ENCODE measurements at places on chromosomes 5 and 9.

GRCh38 chr5:74638544-74638969, 2.0 kb downstream of the ENC1 start:
- no peak for DNase-seq

DNA sequence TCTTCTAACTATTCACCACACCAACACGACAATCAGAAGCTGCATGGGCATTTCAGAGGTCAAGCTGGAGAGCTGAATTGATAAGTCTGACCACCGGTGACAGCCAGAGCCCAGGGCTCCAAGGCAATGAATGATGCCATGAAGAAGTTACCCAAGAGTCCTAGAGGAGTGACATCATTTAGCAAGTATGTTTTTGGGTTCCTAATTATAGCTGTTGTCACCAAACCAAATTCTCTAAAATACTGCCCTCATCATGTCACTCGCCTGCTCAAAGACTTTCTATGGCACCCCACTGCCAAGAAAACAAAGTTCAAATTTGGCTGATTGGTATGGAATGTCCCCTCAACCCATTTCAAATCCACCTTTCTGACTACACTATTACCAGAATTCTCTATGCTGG, 235.1 kb downstream of the SPOCK1 start:
- DNase-seq: no peak

DNA sequence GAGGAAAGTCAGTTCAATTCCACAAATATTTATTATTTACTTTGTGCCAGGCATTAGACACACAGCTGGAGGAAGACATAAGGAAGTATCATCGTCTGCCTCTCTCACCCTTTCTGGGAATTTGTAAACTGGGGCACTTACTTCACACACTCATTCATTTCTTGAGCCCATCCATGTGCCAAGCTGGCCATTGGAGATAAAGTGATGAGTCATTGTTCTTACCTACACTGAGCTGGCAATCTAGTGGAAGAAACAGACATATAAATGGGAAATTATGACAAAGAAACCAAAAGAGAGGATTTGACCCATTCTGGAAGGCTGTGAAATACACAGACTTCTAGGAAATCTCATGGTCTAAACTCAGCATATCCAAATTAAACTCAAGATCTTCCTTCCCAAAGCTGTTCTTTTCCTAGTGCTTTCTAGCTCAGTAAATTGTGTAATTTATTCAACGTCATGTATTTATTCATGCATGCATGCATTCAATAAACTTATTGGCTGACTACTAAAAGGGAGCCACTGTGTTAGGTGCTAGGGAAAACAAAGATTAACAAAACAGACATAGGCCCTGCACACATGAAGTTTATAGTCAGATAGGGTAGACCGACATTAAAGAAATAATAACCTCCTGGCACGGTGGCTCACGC, 65.3 kb downstream of the SH3RF2 start:
- no peak for DNase-seq

GRCh38 chr5:61363401-61364114, 31.5 kb downstream of the ZSWIM6 start:
- DNase-seq: no peak

DNA sequence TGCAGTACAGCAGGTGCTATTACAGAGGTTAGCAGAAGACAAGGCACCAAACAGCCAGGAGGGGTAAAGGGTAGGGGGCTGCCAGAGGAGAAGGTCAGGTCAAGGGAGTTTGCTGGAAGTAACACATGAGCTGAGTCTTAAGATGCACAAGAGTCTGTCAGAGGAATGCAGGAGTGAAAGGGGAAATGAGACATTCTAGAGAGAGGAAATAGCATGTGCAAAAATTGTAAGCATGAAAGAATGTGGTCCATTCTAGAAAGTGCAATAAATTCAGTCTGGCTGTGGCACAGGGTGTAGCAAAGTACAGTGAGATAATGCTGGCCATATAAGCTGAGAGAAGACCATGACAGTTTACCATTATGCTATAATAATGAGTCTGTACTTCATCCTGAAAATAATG, 6.6 kb downstream of the GOLGA1 start:
- DNase-seq: no peak

DNA sequence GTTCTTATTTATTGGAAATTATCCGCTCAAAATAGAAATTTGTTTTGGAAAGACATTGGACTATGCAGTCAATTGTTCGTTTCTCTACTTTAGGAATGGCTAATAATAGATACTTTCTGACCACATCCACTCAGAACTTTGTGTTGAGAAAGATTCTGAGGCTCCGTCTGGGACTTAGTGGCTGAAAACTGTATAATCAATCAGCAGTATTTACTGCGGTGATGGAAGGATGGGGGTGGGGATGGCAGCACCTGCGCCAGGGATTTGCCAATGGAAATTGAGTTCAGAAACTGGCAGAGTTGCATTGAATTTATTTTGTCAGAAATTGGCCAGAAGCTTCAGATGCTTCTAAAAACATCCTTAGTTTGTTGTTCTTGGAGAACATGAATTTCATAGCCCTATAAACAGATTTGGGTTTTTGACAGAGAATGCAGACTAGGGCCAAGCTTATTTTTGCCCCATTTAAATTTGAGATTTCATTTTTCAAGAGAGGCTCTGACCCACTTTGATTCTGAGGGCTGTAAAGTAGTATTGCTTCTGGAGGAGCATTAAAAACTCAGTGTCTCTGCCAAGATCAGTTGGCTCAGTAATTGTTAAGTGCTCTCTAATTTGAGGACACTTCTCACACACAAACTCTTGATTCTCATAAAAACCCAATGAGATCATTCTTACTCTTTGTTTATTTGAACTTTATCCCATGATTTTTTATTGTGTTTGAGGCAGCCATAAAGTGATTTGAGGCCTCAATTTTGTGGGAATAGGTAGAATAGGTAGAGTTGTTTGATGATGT, 215.1 kb downstream of the CD180 start:
- no peak for DNase-seq

GRCh38 chr5:121962958-121963357, 1.2 kb downstream of the SRFBP1 start:
- DNase-seq: no peak

DNA sequence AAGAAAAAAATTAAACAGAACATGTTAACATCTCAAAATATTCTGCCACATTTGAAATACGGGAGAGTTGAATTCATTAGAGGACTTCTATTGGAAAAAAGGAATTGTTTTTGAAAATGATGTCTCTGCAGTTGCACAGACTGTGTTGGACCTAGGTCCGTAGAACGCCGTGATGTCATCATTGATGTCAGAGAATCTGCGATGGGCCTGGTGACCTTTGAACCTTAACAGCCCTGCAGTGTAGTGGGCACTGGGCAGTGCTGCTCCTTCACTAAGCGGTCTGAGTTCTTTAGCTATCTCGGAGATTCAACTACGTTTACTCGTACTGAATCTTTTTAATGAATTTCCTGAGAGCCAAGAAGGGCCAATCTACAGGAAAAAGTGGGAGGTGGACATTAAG, at the start of gene FAM170A:
Gene FAM170A, plus strand, starts transcription at position 220 of the 400 bp plus-strand sequence. CDS start 211 bp downstream, outside the sequence.
- DNase-seq: no peak

GRCh38 chr9:28808042-28808441, 1234.8 kb upstream of the C9orf72 start:
- DNase-seq: no peak

- DNase-seq: no peak
These were observed 286.3 kb downstream of the NNT start for GRCh38 chr5:43889233-43889632.

- DNase-seq: no peak
These were observed 19.7 kb downstream of the COL5A1 start for GRCh38 chr9:134661299-134661698.

- no peak for DNase-seq
These were observed 4.0 kb downstream of the PAPPA start for GRCh38 chr9:116157436-116158138.

GRCh38 chr9:84146893-84147710, 166.5 kb downstream of the RMI1 start:
- DNase-seq: no peak

Data from activated T-helper 1 cell treated with Interleukin-2 at 50 U/mL for 16 hours (primary cell).